ENCODE measurements at places on chromosomes 7 and 10. TPM values are rescaled to one million over a fixed set of nuclear protein-coding genes. Genes with fewer than 3 reads are reported as not detected.
A peak's percentile ranks its signal among the peaks of the same experiment; 100 is the strongest.

DNA sequence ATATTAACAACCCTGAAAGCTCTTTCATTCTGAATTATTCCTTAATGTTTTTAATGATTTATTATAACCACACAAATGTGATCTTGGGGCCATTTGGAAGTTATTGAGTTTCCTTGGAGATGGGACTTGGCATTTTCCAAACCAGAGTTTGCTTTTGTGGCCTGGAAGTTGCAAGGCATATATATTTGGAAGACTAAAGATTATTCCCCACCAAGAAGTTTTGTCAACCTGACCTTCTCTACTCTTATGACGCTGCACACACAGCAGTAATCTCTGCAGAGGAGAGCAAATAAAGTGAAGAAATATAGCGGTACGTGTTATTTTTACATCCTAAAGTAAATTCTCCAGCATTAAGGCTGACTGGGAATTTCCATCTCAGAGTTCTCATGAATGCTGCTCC, 397.0 kb downstream of the LRMDA start:
- no peak overlapping the region for H3K4me3 ChIP-seq

DNA sequence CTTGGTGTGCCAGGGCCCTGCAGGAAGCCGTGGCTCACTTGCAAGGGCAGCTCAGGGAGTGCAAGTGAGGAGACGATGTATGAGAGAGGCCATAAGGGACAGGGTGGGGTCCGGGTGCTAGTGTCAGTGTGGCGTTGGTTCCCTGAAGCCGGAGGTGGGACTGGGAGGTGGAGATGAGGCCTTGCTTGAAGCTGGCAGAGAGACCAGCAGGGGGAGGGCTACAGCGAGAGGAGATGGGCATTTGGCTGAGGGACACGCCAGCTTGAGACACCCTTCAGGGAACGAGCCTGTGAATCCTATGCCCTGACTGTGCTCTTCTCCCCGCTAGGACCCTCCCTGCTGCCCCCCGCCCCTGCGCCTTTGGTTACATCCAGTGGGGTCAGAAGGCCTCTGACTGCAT, 529.1 kb downstream of the TCERG1L start:
- H3K4me1 ChIP-seq = no peaks in the 10 kb centered on the region
- H3K36me3 ChIP-seq = no peaks in the 10 kb centered on the region
- DNase-seq = no peak
- no peak overlapping the region for H3K4me3 ChIP-seq
- H3K27me3 ChIP-seq = no peaks in the 10 kb centered on the region

- no peak overlapping the region for H3K27ac ChIP-seq
- H3K36me3 ChIP-seq = no peaks in the 10 kb centered on the region
- DNase-seq = no peak
Observed at GRCh38 chr10:119762805-119763798, 37.3 kb downstream of the INPP5F start.

DNA sequence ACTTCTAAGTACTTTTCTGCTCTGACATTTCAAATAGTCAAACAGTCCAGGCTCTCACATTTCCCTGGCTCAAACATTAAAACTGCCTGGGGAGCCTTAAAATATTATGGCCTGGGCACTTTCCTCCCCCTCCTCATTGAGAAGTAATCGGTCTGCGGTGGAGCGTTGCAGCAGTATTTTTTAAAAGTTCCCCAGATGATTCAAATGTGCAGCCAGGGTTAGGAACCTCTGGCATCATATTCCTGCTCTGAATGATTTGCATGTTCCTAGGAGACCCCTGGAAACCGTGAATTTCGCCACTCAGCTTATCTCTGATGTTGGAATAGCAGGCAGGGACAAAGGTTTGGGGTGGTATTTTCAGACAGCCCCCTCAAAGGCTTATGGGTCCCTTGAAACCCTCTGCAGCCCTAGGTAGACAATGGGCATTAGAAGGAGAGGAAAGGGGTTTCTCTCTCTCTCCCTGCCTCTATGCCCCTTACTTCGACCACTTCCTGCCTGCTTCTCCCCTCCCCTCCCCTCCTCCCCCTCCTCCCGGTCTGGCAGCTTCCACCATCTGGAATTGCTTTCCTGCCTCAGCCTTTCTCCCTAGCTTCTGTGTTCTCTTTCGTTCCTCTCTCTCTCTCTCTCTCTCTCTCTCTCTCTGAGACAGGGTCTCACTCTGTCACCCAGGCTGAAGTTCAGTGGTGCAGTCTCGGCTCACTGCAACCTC, 622.2 kb downstream of the GALNT17 start:
- no peaks in the 10 kb centered on the region for H3K4me1 ChIP-seq
- no peak for DNase-seq
- no peak overlapping the region for H3K27ac ChIP-seq
- H3K27me3 ChIP-seq = peaks cover 5% of the 10 kb centered on the region
- H3K4me3 ChIP-seq = no peak overlapping the region

DNA sequence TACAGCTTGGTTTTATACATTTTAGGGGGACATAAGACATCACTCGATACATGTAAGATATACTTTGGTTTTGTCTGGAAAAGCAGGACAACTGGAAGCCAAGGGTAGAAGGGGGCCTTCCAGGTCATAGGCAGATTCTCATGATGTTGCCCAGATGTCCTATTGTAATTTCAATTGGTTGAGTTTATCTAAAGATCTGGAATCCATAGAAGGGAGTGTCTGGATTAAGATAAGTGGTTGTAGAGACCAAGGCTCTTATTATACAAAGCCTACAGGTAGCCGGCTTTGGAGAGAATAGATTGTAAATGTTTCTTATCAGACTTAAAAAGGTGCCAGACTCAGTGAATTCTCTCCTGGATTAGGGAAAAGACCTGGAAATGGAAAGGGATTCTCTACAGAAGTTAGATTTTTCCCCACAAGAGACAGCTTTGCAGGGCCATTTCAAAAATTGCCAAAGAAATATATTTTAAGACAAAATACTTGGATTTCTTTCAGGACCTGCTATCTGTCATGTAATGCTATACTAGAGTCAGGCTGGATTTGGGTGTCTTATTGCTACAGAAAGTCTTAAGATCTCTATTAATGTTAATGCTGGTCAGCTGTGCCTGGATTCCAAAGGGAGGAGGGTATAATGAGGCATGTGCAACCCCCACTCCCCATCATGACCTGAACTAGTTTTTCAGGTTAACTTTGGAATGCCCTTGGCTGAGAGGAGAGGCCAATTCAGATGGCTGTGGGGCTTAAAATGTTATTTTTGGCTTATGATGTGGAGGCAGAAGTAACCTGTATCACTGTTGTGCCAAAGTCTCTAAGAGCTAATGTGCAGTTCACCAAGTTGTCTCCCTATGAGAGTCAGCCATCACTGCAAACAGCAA, 511.1 kb upstream of the C7orf33 start:
- H3K36me3 ChIP-seq = no peaks in the 10 kb centered on the region
- H3K27ac ChIP-seq = no peak overlapping the region
- no peak for DNase-seq
- no peaks in the 10 kb centered on the region for H3K4me1 ChIP-seq
- H3K27me3 ChIP-seq = no peaks in the 10 kb centered on the region
- H3K4me3 ChIP-seq = no peak overlapping the region

- no peaks in the 10 kb centered on the region for H3K4me1 ChIP-seq
- DNase-seq = no peak
- no peak overlapping the region for H3K27ac ChIP-seq
- no peaks in the 10 kb centered on the region for H3K27me3 ChIP-seq
- H3K4me3 ChIP-seq = no peak overlapping the region
Observed at GRCh38 chr10:84581976-84582375, 253.6 kb downstream of the CCSER2 start.

GRCh38 chr10:19819419-19820033, 3.3 kb downstream of the PLXDC2 start:
- DNase-seq = no peak
- no peaks in the 10 kb centered on the region for H3K4me1 ChIP-seq
- no peak overlapping the region for H3K4me3 ChIP-seq
- no peaks in the 10 kb centered on the region for H3K27me3 ChIP-seq
- no peak overlapping the region for H3K27ac ChIP-seq
- H3K36me3 ChIP-seq = no peaks in the 10 kb centered on the region

DNA sequence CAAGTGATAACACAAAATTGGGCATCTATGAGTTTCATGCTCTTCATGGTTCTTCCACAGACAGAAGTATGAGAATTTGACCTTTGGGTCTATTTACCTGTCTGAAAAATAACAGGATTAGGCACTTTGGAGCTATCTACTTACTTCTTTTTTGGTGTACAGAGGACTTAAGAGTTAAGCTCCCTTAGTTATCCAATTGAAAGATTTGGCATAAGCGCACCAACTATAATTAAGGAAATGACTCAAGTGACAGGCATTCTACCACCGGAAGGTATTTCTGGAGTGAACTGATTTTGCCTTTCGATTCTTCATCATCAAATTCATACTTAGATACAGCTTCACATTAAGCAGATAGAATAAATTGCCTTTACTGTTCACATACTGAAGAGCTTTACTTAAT, 43.9 kb downstream of the IFIT5 start:
- peak overlapping the region; percentile 75 for H3K27ac ChIP-seq
- H3K27me3 ChIP-seq = no peaks in the 10 kb centered on the region
- H3K36me3 ChIP-seq = no peaks in the 10 kb centered on the region
- no peaks in the 10 kb centered on the region for H3K4me1 ChIP-seq

DNA sequence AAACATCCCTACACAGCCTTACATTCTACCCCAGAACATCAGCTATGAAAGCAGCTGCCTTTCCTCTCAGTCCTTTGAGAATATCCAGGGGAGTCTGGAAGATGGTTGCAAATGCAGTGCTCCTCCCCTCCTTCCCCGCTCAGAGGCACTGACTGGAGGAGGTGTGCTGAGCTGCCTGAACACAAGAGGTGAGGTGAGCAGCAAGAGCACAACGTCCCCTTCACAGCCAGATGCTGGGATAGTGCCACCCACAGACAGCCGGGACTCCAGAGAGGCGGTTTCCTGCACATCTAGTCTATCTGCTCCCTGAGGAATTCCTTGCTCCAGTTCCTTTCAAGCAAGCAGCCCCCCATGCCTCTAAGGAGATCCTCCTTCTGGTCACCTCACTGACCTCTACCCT, 74.2 kb downstream of the EZH2 start:
- H3K27me3 ChIP-seq = no peaks in the 10 kb centered on the region
- no peaks in the 10 kb centered on the region for H3K4me1 ChIP-seq
- no peak for DNase-seq
- no peak overlapping the region for H3K4me3 ChIP-seq
- no peak overlapping the region for H3K27ac ChIP-seq
- no peaks in the 10 kb centered on the region for H3K36me3 ChIP-seq

DNA sequence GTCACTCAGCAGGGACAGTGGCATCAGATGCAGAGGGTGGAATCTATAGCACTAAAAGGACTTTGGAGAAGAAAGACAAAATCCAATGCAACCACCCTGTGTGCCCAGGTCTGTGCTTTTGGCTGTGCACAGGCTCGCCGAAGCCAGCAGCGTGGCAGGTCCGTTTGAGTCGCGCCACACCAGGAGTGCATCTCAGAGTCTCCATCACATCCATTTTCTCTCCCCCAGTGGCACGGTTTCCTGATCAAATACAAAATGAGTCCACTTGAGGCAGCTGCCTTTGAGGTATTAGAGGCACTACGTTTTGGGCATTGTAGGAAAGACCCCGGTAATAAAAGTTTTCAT, 23.4 kb upstream of the PROSER2 start:
- no peak overlapping the region for H3K4me3 ChIP-seq
- no peaks in the 10 kb centered on the region for H3K27me3 ChIP-seq
- H3K27ac ChIP-seq = no peak overlapping the region
- H3K36me3 ChIP-seq = no peaks in the 10 kb centered on the region
- no peaks in the 10 kb centered on the region for H3K4me1 ChIP-seq

GRCh38 chr7:80136261-80137055, 1.8 kb downstream of the GNAI1 start:
- DNase-seq = no peak
- H3K27me3 ChIP-seq = no peaks in the 10 kb centered on the region
- H3K4me1 ChIP-seq = peaks cover 2% of the 10 kb centered on the region

GRCh38 chr7:18086165-18087025, 58.7 kb upstream of the PRPS1L1 start:
- no peaks in the 10 kb centered on the region for H3K36me3 ChIP-seq
- no peak overlapping the region for H3K27ac ChIP-seq
- H3K4me3 ChIP-seq = peak overlapping the region; percentile 81
- peak; percentile 66 for DNase-seq
- no peaks in the 10 kb centered on the region for H3K4me1 ChIP-seq

- H3K27me3 ChIP-seq = no peaks in the 10 kb centered on the region
- no peak for DNase-seq
- H3K4me3 ChIP-seq = no peak overlapping the region
- H3K4me1 ChIP-seq = no peaks in the 10 kb centered on the region
- no peak overlapping the region for H3K27ac ChIP-seq
- H3K36me3 ChIP-seq = no peaks in the 10 kb centered on the region
Observed at GRCh38 chr7:110130669-110131068, 960.3 kb upstream of the LRRN3 start.

DNA sequence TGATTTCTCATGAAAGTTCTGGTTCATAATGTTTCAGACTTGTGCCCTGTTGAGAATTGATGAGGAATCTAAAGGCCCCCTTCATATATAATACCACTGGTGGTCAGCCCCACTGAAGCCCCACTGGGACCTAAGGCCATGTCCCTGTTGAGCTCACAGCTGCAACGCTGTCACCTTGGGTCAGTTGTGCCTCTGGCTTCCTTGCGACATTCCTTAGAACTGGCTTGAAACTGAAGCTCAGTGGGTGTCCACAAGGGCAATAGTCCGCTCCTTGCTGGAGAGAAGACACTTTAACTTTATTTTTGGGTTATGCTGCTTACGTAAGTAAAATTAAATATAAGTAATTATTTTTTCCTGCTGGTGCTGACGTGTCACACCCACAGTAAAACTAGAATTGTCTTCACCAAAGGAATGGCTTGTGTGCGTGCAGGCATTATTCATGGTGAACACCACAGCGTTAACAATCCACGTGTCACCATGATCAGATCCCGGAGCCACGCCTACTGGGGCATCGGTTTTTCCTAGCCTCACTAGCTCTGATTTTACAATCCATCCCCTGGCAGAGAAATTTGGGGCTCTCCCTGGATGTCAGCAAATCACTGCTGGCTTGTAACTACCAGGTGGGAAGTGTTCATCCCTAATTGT, 66.5 kb downstream of the BICC1 start:
- DNase-seq = no peak
- H3K4me1 ChIP-seq = peaks cover 6% of the 10 kb centered on the region
- no peak overlapping the region for H3K27ac ChIP-seq
- no peaks in the 10 kb centered on the region for H3K27me3 ChIP-seq

DNA sequence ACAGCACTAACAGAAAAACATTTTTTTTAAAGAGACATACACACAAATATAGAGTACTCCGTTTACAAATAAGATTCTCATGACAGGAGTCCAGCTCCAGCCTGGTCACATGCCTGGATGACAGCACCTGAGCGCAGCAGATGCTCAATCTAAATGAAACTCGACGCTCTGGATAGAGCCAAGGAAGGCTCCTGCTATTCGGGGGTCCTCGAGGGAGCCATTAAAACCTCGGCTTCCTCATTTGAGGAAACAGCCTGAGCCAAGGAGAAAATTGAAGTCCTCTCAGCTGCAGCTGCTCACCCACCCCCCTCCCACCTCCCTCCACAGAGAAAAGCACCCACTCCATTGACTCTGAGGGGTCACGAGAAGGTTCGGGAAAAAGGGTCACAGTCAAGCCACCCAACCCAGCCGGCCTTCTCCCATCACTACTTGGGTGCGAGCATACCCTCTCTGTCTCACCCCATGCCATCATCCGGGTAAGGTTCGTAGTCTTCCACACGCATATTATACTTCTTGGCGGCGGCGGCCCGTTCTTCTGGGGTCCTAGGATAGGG, 673 bp downstream of the NDUFB8 start:
- H3K27me3 ChIP-seq = no peaks in the 10 kb centered on the region
- H3K4me3 ChIP-seq = peak overlapping the region; percentile 35
- H3K36me3 ChIP-seq = no peaks in the 10 kb centered on the region
- H3K27ac ChIP-seq = no peak overlapping the region
- H3K4me1 ChIP-seq = no peaks in the 10 kb centered on the region
- DNase-seq = peak; percentile 20

GPR15LG gene
- total RNA-seq = not detected

STRIP2 gene
- 1.3 TPM for total RNA-seq

POLR2J2 gene
- total RNA-seq = 10.0 TPM

CTNNA3 gene
- total RNA-seq = 8.8 TPM

PTF1A gene
- total RNA-seq = not detected

Data from aorta (tissue), 5 donors.